Stimulated activated CD4-positive, alpha-beta T cell treated with anti-CD3 and anti-CD28 coated beads, Interleukin-1b, Interleukin-23, amount 100 ng/mL, for 1 hour (primary cell): ENCODE measurements at places on chromosomes 13 and 19.

GRCh38 chr13:102593466-102593865 lies 3.3 kb upstream of the TPP2 start:
- DNase-seq = no peak

GRCh38 chr19:28213470-28214082 lies 999.4 kb downstream of the UQCRFS1 start:
- DNase-seq = no peak

DNA sequence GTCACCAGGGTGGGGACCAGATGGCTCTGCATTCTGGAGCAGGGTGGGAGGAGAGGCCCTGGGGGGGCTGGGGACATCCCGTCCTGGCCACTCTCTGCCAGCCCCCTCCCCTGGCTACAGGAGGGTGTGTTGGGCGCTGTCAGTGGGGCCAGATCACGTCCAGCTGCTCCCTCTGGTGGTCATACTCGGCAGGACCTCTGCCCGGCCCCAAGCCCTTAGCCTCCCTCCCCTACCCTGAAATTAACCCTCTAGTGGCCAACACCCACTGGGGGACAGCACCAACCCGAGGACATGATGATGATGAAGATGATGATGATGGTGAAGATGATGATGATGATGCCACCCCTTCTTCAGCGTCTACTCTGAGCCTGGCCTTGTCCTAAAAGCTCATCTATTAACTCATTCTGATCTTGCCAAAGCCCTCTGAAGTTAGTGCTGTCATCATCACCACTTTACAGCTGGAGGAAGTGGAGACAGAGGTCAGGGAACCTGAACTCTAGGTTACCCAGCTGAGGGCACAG lies 590 bp upstream of the LGI4 start:
- DNase-seq = no peak

DNA sequence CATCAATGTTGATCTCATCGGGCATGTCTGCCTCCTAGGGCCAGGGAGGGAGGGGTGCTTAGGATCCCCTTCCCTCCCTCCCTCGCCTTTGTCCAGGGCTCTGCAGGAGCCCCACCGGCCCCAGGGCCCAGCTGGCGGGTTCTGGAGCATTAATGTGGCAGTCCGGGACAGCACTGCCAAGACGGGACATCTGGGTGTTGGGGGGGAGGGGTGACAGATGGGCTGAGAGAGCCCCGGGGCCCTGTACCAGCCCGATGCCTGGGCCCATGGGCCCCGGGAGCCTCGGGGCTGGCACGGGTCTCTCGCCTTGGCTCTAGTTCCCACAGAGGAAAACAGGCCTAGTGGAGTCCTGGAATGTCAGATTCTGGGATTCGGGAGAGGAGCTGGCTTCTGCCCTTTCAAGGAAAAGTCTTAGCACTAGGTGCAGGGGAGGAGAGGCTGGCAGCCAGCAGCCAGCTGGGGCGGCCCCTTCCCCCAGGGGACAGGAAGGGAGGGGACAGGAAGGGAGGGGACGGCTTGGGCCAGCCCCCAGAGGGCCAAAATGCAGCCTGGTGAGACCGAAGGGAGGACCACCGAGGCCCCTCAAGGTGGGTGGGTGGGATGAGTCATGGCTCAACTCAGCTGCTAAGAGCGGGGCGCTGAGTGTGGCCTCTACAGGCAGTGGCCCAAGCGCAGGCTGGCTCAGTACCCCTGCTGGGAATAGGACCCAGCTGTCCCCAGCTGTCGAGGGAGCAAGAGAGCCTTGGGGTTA lies 3.1 kb downstream of the PPP1R14A start:
- DNase-seq = no peak

DNA sequence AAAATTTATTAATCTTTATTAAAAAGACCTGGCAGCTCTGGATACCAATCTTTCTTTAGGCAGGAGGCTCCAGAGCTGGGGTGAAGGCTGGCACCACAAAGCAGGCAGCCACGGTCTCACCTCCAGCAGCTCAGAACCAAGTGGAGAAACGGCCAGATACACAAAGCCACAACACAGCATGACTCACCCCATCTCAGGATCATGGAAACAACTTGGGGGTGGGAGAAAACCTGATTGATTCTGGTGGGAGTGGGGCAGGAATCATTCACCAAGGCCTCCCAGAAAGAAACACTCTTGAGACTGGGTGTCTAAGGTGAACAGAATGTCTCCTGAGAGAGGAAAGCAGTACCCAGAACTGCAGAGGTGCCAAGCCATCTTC lies 64.2 kb downstream of the CRYL1 start:
- DNase-seq = no peak

DNA sequence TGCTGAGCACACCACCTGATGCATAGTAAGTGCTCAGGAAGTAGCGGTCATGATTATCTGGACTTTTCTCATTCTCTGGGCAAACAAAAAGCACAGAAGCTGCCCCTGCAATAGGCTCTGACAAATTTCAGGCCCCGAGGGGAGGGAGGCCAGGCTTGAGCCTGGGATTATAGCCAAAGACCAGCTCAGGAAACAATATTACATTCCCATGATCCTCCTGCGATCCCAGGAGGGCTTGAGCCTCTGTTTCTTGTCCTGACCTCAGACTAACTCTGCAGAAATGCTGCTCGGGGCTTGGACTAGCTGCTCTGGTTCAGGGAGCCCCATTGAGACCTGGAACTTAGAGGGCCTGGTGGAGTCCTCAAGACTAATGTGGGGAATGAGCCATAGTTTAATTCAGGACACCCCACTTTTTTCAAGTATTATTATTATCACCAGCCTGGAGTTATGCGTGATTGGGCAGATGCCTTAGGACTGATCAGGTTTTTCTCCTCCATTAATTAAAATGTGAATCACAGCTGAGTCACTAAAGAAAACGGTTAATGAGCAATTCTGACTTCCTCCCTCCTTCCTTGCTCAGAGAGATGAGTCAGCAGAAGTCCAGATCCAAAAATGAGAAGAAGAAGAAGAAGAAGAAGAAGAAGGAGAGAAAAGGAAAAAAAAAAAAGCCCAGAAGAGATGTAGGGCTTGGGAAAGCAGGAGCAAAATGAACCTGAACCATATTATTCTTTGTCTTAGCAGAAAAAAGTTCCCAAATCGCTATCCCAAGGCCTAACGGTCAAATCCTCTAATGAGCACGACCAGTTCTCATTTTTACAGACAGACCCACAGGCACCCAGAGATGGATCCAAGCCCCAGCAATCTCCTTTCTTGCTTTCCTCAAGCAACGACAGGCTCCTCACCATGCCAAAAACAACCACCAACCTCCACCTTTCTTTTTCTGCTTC lies 107.2 kb downstream of the CACNA1A start:
- no peak for DNase-seq

GRCh38 chr19:1938071-1938470 lies 2.9 kb upstream of the CSNK1G2 start:
- DNase-seq = no peak
